Motor neuron (in vitro differentiated cells): ENCODE measurements at places on chromosomes 7 and 10. TPM values are rescaled to one million over a fixed set of nuclear protein-coding genes. Genes with fewer than 3 reads are reported as not detected.
A peak's percentile ranks its signal among the peaks of the same experiment; 100 is the strongest.

DNA sequence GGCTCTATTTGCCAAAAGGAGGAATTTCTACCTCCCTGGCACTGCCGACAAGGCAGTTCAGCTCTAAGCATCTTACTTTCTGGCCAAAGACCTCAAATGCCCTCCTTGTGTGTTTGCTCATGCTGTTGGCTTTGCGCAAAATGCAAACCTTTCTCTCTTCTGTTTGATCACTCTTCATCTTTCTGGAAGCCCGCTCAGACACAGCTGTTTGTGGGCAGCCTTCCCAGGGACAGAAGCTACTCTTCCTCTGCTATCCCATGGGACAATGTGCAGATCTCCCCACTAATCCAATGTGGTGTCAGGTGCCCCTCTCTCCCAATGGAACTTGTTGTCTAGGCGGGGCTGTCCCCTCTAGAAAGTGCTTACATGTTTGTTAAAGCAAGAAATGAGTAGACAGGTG lies 278.7 kb downstream of the CCSER2 start:
- ATAC-seq, result no peak

DNA sequence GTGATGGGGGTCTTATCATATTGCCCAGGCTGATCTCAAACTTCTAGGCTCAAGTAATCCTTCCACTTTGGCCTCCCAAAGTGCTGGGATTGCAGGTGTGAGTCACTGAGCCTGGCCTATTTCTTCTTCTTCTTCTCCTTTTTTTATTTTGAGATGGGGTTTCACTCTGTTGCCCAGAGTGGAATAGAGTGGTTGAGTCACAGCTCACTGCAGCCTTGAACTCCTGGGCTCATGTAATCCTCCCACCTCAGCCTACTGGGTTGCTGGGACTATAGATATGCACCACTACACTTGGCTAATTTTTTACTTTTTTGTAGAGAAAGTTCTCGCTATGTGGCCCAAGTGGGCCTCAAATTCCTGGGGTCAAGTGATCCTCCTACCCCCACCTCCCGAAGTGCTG lies 124.3 kb downstream of the SKIDA1 start:
- no peak for ATAC-seq

The ENKUR gene
- total RNA-seq, result 6.5 and 7.9 TPM in 2 replicates

The ZFAND4 gene
- total RNA-seq, result 6.6 and 7.4 TPM in 2 replicates

DNA sequence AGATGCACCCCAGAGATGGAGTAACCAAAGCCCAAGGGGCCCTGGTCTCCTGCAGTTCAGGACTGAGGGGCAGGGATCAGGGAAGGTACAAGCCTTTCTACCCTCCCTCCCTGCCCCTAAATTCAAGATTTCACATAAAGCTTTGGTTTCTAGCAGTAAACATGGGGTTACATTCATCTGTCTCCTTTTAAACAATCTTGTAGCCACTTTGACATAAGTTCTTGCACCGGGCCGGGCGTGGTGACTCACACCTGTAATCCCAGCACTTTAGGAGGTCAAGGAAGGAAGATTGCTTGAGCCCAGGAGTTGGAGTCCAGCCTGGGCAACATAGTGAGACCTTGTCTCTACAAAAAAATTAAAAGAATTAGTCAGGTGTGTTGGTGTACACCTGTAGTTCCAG lies 4.0 kb upstream of the ACTR3C start:
- no peak for ATAC-seq

DNA sequence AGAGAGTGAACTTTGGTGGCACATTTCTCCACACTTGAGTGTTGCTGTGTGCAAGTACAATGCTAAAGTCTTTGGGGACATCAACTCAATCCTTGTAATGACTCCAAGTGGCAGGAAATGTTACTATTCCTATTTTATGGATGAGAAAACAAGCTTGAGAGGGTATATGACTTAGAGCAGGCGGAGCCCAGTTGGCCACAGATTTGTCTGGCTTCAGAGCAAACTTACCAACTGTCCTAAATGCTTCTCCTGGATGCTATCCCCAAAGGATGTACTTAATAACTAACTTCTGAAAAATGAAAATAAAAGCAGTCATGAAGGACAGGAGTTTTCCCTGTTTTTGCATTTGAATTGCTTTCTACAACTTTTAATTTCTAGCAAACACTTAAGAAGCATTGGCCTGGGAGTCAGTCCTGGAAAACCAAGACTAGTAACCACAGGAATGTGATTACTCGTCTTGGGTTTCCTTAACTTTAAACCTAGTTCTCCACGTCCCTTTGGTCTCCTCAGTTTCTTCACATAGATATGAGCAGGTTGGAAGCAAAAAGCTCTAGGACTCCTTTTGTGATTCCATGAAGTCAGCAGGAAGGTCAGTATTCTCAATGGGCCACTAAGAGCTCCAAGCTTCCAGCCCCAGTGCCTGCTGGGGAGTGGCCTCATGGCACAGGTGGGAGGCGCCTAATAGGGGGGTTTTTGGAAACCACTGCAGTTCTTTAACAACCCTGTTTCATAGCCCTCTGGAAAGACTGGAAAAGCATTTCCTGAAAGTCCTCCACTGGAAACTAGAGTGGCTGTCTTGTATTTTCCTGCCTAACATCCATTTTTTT lies 140.8 kb downstream of the GLCCI1 start:
- ATAC-seq, result peak; percentile 29

DNA sequence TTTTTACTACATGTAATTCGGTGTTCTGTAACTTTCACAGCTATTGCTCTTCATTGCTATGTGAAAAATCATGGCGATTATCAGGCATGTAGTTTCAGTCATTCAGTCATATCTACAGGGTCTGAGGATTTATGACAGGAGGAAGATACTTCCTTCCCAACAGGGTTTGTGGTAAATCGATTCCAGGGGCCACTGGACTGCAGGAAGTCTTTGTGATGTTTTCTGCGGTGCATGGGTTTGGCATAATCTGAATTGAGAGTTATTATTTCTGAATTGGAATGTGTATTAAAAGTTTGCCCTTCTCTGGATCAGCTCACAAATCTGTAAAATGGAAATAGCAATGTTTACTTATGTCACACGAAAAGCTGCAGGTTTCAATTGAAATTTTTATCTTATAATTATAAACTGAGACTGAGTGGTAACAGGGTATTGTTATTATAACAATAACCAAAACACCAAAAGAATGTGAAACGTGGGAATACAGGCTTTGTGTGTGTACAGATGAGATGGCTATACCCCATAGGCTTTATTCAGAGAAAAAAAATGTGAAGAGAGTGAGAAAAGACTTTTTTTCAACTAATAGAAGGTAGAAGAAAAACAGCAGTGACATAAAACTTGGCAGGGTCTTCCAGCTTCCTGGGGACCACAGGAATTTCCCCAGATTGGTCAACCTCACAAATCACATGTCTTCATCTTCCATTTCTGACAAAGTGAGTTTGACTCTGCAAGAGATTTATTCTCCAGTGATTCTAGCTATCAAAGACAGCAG lies 307.7 kb upstream of the NFE2L3 start:
- ATAC-seq, result no peak

DNA sequence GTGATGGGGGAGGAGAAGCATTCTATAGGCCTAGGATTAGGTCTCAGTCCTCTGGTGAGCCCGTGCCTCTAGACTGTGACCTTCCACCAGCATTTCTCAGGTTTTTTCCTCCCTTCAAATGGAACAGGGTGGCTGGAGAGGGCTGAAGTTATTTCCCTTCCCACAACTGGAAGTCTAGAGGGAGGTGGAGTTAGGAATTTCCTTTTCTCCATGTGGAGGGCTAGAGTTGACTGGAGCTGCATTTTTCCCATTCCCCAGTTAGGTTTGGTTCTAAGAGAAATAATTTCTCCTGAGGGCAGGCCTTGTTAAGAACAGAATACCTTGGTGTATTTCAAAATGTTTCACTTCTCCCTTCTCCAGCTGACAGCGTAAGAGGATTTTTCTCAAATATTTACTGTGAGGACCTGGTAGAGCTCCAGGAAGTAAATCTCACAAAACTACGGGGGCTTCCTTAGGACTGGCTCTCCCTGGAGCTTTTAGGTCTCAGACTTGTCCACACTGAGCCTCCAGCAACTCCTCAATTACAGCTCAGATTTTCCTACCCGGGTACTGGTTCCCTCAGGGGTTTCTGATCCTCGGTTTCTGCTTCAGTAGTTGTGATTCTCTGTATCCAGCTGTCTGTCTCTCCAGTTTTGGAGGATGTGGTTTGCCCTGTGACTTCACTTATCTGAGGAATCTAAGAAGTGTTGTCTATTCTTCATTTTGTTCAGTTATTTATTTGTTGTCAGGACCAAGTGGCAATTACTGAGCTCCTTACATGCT lies 6.0 kb upstream of the REEP3 start:
- ATAC-seq, result no peak

The ZNF853 gene
- total RNA-seq, result 13.3 and 21.2 TPM in 2 replicates
